Adrenal gland (tissue), 19 donors: ENCODE measurements at places on chromosomes 13 and 19. TPM values are rescaled to one million over a fixed set of nuclear protein-coding genes. Genes with fewer than 3 reads are reported as not detected.

- no peak for DNase-seq
Measured at GRCh38 chr13:29436291-29436690, 159.2 kb downstream of the SLC7A1 start.

Gene HCST
- total RNA-seq, result 17.4 TPM

DNA sequence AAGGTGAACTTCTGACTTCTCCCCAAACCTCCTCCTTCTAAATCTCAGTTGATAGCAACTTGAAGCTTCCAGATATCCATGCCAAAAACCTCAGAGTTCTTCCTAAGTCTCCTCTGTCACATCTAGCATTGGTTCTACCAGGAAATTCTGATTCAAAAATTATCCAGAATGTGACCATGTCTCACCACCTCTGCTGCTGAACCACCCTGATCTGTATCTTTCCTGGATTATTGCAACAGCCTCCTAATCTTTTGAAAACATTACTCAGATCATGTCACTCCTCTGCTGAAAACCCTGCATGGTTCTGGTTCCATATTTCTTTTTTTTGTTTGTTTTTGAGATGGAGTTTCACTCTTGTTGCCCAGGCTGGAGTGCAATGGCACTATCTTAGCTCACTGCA, 78.7 kb upstream of the TNFSF11 start:
- DNase-seq, result no peak

Gene POU4F1
- not detected for total RNA-seq

DNA sequence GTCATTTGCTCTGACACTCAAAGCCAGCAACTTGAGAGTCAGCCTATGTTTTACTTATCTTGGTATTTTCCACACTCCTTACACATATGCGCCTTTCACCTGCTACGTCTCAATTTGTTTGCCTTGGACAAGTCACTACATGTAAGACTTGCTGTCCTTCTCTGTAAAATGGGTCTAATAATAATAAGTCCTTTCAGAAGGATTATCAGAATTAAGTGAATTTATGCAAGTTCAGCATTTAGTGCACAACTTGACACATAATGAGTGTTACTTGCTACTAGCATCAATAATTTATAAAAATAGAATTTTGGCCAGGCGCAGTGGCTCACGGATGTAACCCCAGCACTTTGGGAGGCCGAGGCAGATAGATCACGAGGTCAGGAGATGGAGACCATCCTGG, 71.1 kb upstream of the UBL3 start:
- DNase-seq, result no peak

Gene SOHLH2
- 1.2 TPM for total RNA-seq

- DNase-seq, result no peak
Measured at GRCh38 chr13:51944428-51944827, 66.8 kb downstream of the ATP7B start.

Gene ERICH4
- total RNA-seq, result not detected

Gene RAP2A
- 16.2 TPM for total RNA-seq

DNA sequence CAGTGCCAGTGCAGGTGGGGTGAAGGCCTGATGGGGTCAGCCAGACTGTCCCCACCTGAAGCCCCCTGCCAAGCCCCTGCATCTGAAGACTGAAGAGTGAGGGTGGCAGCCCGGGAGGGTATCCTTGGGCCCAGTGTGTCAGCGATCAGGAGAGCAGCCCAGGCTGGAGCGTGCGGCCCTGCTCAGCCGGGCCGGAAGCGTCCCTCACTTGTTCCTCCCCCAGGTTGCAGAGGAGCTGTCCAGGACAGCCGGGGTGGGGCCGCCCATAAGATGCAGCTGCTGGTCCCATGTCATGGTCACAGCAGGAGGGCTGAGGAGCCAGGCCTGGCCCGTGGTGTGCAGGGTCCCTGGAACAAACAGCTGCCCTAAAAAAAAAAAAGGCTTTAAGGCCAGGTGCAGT, 55.4 kb downstream of the KDM4B start:
- no peak for DNase-seq
